ENCODE measurements at places on chromosomes 5 and 9.

- DNase-seq, result no peak
Measured at GRCh38 chr9:99296291-99296951, 74.3 kb downstream of the SEC61B start.

GRCh38 chr5:42715785-42716184 is 40.8 kb upstream of the CCDC152 start:
- peak; percentile 16 for DNase-seq

- DNase-seq, result peak; percentile 38
Measured at GRCh38 chr5:61866930-61867329, 439.1 kb upstream of the KIF2A start.

DNA sequence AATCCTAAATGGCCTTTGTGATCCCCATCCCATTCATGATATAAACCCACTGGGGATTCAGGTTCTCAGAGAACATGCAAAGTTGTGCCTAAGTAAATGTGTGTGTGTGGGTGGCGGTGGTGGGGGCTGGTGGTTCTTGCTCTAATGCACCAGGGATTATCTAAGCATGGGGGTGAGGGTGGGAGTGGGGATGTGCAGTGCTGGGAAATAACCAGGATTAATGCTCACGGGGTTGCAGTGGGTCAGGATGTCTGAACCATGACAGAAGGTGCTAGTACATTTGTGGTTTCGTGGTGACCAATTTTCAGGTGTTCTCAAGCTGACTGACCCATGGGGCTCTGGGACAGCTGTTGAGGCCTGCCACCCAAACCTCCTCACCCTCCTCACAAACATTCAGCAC is 101.0 kb downstream of the ZNF608 start:
- no peak for DNase-seq

- no peak for DNase-seq
Measured at GRCh38 chr5:140565780-140566095, 1.1 kb downstream of the SLC35A4 start.

DNA sequence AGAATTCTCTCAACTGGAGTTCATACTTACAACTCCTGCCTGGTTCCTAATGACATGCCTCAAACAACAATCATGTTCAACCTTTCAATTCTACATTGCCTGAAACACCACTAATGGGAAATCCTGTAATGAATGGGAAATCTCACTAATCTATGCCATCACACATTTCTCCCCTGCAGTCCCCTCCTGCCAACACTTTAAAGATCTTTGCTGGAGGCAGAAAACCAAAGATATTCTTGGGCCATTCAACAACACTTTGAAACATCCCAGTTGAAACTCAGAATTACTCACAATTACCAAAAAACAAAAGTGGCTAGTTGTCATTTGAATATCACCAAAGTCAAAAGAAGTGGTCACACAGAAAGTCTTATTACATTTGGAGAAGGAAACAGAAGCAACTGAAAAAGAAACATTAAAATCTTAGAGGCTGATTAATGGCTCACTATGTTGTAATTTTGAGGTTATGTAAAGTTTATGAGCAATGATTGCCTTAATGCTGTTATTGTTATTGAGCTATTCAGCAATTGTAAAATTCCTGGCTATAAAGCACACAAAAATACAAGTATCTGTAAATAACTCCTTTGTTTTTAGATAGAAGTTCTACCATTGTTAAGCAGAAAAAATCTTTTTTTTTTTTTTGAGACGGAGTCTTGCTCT is 313.4 kb upstream of the SLC30A5 start:
- DNase-seq, result no peak

GRCh38 chr5:88556406-88556805 is 287.8 kb upstream of the TMEM161B start:
- no peak for DNase-seq

DNA sequence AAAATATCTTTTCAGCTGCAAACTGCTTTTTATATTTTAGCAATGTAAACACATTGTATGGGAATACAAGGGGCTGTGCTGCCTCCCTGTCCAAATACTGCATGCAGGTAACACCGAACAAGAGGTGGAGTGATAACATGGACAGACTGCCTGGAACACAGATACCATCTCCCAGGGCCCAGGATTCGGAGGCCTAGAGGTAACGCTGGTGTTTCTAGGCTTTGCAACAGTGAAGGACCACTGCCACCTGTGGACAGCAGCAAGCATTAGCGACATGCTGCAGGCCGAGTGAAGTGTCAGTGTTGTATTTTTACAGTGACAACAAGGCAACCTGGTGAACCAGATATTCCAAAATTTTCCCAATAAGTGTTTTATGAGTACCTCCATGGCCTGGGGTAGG is 379.1 kb downstream of the DMRT2 start:
- DNase-seq, result no peak

- no peak for DNase-seq
Measured at GRCh38 chr9:37105234-37105633, 15.1 kb upstream of the ZCCHC7 start.

DNA sequence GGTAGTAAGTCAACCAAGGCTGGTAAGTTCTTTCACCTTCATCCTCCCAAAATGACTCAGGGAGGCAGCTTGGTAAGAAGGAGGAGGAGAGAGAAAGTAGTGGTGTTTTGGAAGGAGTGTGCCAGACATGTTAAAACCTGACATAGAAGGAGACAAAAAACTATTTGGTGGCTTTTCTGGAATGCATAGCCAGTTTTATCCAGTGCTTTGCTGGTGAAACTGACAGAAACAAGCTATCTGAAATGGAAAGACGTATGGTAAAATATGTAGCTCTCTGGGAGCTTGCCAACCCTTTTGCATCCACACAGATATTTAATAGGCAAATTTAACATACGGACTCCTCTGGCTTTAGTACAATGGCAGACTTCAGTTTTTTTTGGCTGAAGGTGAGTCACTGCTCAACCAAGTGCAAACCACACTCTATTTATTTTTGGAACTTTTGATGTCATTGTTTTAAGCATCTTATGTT is 45.4 kb downstream of the RAB14 start:
- peak; percentile 11 for DNase-seq

DNA sequence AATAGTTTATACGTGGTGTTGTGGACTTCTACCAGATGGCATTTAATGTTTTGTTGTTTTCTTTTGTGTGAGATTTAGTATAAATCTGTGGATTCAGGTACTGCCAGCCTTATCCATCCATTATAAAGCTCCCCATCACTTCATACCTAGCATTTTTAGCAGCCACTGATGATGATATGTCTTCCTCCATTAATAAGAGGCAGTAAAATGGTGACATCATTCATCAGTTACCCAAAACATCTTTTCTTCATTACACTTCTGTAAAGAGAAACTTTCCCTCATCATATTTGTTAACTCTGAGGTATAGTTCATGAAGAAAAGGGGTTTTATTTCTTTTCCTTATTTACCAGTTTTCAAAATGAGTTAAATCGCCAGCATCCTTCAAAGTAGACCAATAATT is 19.4 kb downstream of the CHD1 start:
- peak; percentile 8 for DNase-seq

- DNase-seq, result no peak
Measured at GRCh38 chr5:12911156-12911555, 1006.9 kb upstream of the CTNND2 start.

- DNase-seq, result no peak
Measured at GRCh38 chr9:84264307-84265029, 76.1 kb downstream of the SLC28A3 start.

- no peak for DNase-seq
Measured at GRCh38 chr5:179128976-179129375, 68.8 kb downstream of the ZNF354C start.

GRCh38 chr9:126756876-126757415 is 47.9 kb upstream of the ZBTB43 start:
- no peak for DNase-seq

- no peak for DNase-seq
Measured at GRCh38 chr9:16543225-16543624, 327.2 kb downstream of the BNC2 start.

- no peak for DNase-seq
Measured at GRCh38 chr9:20870115-20870514, 161.3 kb downstream of the HACD4 start.

DNA sequence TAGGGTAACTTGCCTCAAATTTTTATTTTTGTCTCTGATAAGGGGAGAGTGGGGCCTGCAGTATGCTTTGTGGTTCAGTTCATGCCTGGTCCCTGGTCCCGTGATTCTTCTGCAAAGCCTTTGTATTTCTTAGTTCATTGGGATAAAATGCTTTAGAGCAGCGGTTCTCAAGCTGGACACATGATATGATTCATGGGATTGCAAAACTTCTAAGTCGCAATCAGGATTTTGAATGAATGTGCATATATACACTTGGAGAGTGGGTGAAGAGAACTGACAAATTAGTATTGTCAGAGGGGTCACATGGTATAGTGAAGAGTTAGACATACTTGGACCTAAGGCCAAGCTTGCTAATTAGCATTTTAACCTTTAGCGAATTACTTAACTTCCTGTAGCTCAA is 265.4 kb upstream of the KLF9 start:
- peak; percentile 53 for DNase-seq

GRCh38 chr5:141862936-141863543 is 15.2 kb downstream of the PCDH1 start:
- no peak for DNase-seq

DNA sequence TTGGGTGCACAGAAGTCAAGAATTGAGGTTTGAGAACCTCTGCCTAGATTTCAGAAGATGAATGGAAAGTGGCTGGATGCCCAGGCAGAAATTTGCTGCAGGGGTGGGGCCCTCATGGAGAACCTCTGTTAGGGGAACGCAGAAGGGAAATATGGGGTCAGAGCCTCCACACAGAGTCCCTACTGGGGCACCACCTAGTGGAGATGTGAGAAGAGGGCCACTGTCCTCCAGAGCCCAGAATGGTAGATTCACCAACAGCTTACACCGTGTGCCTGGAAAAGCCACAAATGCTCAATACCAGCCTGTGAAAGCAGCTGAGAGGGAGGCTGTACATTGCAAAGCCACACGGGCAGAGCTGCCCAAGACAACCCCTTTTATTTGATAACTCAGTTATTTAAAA is 383.5 kb downstream of the TLE4 start:
- no peak for DNase-seq

- DNase-seq, result no peak
Measured at GRCh38 chr9:115202960-115203751, 85.2 kb upstream of the TNC start.

DNA sequence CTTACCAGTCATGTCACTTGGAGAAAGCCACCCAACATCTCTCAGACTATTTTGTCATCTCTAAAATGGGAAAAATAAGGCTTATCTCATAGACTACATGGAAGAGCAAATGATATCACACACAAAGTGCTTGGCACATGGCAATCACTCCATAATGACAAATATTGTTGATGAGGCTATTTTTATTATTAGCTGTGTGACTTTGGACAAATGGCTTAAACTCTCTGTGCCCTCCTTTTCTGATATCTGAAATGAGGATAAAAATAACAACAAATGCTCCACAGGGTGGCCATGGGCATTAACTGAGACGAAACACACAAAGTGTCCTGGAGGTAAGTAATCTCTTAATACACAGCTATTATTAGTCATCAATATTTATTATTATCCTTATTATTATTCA is 125.5 kb upstream of the HAND1 start:
- DNase-seq, result no peak

DNA sequence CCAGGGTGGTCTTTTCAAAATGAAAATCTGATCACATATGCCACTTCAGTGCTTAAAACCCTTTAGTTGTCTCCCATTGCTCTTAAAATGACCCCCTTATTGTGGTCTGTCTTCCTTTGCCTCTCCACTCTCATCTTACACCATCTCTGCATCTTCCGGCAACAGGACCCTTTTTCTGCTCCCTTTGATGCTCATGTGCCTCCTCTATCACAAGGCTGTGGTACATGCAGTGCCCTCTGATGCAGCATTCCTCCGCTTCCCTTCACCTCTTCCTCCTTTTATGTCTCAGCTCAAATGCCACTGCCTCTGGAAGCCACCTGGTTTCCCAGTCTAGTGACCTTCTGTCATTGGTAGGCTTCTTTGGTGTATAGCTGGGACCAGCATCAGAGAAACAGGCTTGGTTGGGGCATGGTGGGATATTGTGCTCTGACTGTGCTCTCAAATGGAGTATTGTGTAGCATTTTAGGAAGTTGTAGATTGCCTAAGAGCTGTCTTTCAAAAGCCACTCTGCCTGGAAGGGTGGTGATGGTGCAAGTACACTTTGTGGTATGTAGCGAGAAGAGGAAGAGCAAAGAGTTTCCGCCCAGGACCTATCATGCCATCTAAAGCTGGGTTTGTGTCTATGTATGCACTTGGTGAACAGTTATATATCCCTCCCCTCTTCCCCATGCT is 28.1 kb downstream of the ARHGAP26 start:
- peak; percentile 97 for DNase-seq

DNA sequence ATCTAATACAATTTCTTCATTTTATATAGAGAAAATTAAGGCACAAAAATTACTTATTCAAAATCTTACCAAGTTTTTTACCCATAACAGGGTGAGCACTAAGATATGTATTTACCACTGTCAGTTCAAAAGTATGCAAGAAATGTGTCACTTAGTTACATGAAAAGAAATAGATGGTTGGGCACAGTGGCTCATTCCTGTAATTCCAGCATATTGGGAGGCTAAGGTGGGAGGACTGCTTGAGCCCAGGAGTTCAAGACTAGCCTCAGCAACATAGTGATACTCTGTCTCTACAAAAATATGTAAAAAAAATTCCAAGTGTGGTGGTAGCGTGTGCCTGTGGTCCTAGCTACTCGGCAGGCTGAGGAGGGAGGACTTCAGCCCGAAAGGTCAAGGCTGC is 19.4 kb downstream of the YIPF5 start:
- no peak for DNase-seq

GRCh38 chr5:55159763-55160492 is at the start of gene GPX8:
Gene GPX8, plus strand, starts transcription at chr5:55160171. Its CDS starts 22 bp downstream, at chr5:55160193.
- peak; percentile 48 for DNase-seq

- DNase-seq, result no peak
Measured at GRCh38 chr5:125525356-125525755, 778.9 kb upstream of the ZNF608 start.

DNA sequence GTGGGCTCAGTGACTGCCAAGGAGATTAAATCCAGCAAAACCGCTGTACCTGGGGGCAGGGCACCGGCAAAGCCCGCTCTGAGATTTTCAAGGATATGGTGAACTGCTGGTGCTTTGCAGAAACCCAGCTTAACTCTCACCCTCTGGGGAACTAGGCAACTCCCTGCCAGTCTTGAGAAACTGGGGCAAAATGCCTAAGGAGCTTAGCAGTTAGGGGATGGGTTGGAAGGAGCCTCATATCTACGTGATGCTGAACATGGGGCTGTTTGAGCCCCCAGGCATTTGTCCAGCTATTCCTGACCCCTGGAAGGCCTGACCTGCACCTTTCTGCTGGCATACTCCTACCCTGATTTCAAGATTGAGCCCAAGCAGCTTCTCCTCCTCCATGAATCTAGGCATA is 108.6 kb upstream of the TBC1D2 start:
- no peak for DNase-seq
